ENCODE measurements at places on chromosomes 5 and 9. TPM values are rescaled to one million over a fixed set of nuclear protein-coding genes. Genes with fewer than 3 reads are reported as not detected.

DNA sequence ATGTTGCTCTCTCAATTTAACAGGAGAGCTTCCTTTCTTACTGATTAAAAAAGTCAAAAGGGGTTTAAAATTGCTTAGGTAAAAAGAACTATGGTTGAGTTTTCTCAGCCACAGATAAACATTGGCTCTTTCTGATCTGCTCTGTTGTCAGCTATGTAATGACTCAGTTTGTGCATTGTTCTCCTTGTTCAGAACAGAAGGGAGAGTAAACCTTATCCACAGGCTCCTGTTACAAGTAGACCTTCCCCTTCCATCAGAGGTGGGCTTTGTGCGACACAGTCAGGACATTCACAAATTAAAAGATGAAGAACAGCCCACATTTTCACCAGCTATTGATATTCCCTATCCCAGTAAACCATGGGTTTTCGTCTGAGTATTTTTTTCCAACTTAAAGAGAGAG lies 236.3 kb upstream of the SEMA6A start:
- no peaks in the 10 kb centered on the region for H3K36me3 ChIP-seq
- H3K27ac ChIP-seq = no peak overlapping the region
- H3K4me1 ChIP-seq = no peaks in the 10 kb centered on the region
- H3K27me3 ChIP-seq = no peaks in the 10 kb centered on the region

DNA sequence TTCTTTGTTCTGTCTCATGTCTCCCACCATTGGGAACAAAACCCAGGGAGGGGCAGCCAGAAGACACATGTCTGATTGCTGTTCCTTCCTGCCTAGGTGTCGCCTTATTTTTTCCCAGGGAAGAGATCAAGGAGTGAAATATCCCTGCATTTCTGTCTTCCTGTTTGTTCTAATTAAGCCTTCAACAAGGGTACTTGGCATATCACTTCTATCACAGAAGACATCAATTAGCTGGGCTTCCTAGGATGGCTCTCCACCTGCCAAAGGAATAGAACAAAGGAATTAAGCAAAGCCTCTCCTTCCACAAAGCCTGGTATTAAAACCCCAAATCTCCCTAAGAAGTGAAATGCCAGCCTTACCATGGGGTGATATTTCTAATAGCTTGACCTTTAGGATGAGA lies 299.5 kb upstream of the CD180 start:
- no peaks in the 10 kb centered on the region for H3K36me3 ChIP-seq
- no peak for DNase-seq
- no peak overlapping the region for H3K4me3 ChIP-seq
- no peak overlapping the region for H3K27ac ChIP-seq

DNA sequence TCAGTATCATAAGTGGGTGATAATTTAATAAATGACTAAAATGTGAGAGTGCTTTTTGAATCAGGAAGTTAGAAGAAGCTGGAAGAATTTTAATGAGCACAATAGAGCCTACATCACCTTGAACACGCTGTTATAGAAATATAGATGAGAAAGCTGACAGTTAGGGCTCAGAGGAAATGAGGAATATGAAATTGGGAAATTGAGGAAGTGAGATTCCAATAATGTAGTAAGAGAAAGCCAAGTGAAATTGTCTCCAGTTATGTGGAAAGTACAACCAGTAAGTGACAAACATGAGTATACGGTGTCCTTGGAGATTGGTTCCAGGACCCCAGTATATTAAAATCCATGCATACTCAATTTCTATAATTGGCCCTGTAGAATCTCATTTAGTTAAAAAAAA lies 235.9 kb upstream of the FAM174A start:
- no peak overlapping the region for H3K4me3 ChIP-seq
- no peak overlapping the region for H3K27ac ChIP-seq

GRCh38 chr5:110807169-110807568 lies 68.4 kb downstream of the SLC25A46 start:
- H3K27ac ChIP-seq = no peak overlapping the region
- H3K4me3 ChIP-seq = no peak overlapping the region
- no peaks in the 10 kb centered on the region for H3K36me3 ChIP-seq
- DNase-seq = no peak
- H3K27me3 ChIP-seq = peaks cover 6% of the 10 kb centered on the region

GRCh38 chr5:135535420-135535819 lies 344 bp downstream of the NEUROG1 start:
- H3K36me3 ChIP-seq = no peaks in the 10 kb centered on the region
- no peak for DNase-seq
- H3K4me1 ChIP-seq = no peaks in the 10 kb centered on the region

DNA sequence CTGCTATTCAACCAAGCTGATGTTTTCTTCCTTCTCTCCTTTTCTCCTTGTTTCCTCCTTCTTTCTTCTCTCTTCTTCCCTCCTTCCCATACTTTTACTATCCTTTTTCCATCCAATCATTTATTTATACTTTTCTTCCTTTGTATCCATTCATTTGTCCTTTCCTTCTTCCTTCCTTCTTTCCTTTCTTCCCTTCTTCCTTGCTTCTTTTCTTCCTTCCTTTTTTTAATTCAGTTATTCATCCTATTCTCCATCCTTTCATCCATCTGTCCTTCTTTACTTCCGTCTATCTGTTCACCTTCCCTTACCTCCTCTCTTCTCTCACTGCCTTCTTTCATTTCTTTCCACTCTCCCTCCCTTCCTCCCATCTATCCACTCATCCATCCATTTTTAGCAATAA lies 24.0 kb upstream of the PPARGC1B start:
- H3K4me3 ChIP-seq = no peak overlapping the region
- no peaks in the 10 kb centered on the region for H3K36me3 ChIP-seq
- DNase-seq = no peak
- no peak overlapping the region for H3K27ac ChIP-seq
- H3K4me1 ChIP-seq = no peaks in the 10 kb centered on the region

DNA sequence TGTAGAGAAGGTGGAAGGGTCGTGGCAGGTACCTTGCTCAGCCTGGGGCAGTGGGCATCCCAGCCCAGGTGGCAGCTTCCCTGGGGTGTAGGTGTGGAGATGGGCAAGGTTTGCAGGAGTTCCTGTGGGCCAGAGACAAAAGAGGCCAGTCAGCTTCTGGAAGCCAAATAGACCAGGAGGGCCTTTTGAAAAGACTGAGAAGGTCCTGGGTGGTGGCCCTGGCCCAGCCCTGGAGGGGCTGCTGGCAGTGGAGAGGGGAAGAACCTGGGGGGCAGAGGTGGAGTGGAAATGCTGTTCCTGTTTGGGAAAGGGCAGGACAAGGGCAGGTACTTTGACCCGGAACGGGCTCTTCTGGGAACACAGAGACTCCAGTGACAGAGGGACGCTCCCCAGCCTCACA lies 7.0 kb upstream of the IL3 start:
- no peaks in the 10 kb centered on the region for H3K4me1 ChIP-seq
- H3K4me3 ChIP-seq = no peak overlapping the region
- no peak for DNase-seq
- no peaks in the 10 kb centered on the region for H3K36me3 ChIP-seq

DNA sequence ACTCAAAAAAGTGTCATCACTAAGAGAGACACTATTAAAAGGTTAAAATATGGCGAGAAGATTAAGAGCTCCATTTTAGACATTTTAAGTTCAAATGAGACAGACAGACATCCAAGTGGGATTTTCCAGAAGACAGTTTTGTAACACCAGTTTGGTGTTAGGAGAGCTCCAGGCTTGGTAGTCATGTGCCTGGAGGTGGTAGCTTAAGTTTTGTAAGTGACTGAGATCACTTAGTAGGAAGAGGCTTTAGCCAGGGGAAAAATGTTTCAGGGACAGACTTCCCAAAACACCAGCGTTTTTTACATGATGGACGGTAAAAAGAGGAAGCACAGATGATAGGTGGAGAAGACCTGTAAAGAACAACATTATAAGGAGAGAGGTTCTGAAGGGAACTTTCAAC lies 150.3 kb downstream of the GIN1 start:
- no peak for DNase-seq
- H3K4me1 ChIP-seq = peaks cover 44% of the 10 kb centered on the region
- peaks cover 14% of the 10 kb centered on the region for H3K36me3 ChIP-seq
- H3K4me3 ChIP-seq = no peak overlapping the region

- DNase-seq = no peak
- peaks cover 24% of the 10 kb centered on the region for H3K4me1 ChIP-seq
- no peaks in the 10 kb centered on the region for H3K36me3 ChIP-seq
- H3K27ac ChIP-seq = no peak overlapping the region
Observed at GRCh38 chr9:72043576-72043975, 16.8 kb downstream of the C9orf57 start.

DNA sequence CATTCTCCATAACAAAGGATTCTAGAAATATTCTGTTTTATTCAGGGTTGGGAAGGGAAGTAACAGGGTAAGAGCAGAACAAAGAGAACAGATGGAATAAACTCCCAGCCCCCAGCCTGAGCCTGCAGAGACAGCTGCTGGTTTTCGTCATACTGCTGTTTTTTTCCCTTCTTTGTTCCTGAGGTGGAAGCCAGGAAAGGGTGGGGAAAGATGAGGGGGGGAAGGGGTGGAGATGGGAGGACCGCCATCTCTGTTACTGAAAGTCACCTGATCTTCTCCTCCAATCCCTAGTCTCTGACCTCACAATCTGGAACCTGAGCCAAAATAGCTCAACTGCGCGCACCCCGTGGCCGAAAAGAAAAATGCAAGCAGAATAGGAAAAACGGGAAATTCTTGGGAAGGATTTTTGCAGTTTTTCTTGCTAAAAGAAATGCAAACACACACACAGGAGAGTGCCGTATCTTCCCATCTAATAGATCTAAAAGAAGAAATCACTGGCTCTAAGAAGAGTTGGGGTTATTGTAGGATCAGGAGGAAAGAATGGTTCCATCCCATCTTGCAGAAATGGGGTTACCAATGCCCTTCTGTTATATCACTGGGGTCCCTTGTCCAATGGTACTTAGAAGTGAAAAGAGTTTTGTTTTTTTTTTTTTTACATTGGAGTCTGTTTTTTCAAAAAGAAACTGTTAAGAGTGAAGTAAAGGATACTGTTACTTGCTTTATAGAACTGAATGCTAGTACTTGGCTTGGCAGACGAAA lies 57.9 kb downstream of the DIAPH1 start:
- no peaks in the 10 kb centered on the region for H3K27me3 ChIP-seq
- peaks cover 13% of the 10 kb centered on the region for H3K36me3 ChIP-seq
- peak overlapping the region; percentile 85 for H3K4me3 ChIP-seq
- DNase-seq = peak; percentile 91

- peaks cover 16% of the 10 kb centered on the region for H3K36me3 ChIP-seq
- DNase-seq = no peak
- no peaks in the 10 kb centered on the region for H3K27me3 ChIP-seq
- H3K4me1 ChIP-seq = peaks cover 24% of the 10 kb centered on the region
- H3K4me3 ChIP-seq = no peak overlapping the region
- no peak overlapping the region for H3K27ac ChIP-seq
Observed at GRCh38 chr5:9885164-9885563, 255.0 kb upstream of the TAS2R1 start.

DNA sequence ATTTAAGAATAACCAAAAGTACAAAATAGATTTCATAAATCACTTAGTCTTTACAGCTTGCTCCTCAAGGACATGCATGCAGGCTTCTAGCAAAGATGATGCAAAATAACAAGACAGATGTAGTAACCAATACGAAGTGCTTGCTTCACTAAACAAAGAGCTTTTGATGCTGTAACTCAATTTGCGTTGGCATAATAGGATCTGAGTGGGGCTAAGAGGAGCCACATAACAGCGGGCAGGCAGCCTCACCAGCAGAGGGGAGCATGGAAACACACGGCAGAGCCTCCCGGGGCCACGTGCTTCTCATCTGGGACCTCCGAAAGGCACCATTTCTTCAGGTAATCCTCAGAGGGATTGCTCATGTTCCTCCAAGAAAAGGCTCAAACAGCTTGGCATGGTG lies 139.7 kb downstream of the C5orf15 start:
- H3K36me3 ChIP-seq = no peaks in the 10 kb centered on the region
- peaks cover 23% of the 10 kb centered on the region for H3K4me1 ChIP-seq
- H3K27me3 ChIP-seq = peaks cover 22% of the 10 kb centered on the region
- H3K27ac ChIP-seq = no peak overlapping the region

DNA sequence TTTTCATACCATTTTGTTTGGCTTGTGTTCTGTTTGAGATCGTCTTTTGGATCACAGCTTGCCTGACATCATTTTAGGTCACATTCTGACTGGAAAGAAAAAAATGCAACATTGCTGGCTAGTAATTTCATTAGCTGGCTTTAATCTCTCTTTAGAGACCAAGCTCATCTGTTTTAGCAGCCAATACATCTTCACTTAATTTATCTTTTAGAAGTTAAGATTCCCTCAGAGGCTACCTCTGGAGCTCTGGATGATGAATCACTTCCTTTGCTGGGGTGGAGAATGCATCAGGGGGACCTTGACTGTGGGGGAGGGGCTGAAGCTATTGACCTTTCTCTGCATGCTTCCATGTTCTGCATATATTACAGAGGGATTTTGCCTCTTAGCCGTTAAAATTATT lies 181.5 kb upstream of the OTULINL start:
- peak; percentile 74 for DNase-seq
- H3K36me3 ChIP-seq = peaks cover 71% of the 10 kb centered on the region
- H3K4me3 ChIP-seq = peak overlapping the region; percentile 69
- H3K27ac ChIP-seq = peak overlapping the region; percentile 83
- H3K27me3 ChIP-seq = peaks cover 40% of the 10 kb centered on the region

GRCh38 chr9:101628173-101628572 lies 33.4 kb upstream of the PPP3R2 start:
- no peaks in the 10 kb centered on the region for H3K36me3 ChIP-seq
- H3K27me3 ChIP-seq = peaks cover under 1% of the 10 kb centered on the region
- no peaks in the 10 kb centered on the region for H3K4me1 ChIP-seq
- no peak overlapping the region for H3K4me3 ChIP-seq

- no peaks in the 10 kb centered on the region for H3K36me3 ChIP-seq
- H3K27me3 ChIP-seq = peaks cover 14% of the 10 kb centered on the region
- H3K4me3 ChIP-seq = no peak overlapping the region
- H3K4me1 ChIP-seq = no peaks in the 10 kb centered on the region
Observed at GRCh38 chr9:113538131-113538530, 74.6 kb downstream of the RGS3 start.

Gene TRPM3
- total RNA-seq = not detected

Gene OSTF1
- 71.6 TPM for total RNA-seq

Gene IL13
- total RNA-seq = not detected

Gene TMEM171
- 1.9 TPM for total RNA-seq

Gene ACSL6
- total RNA-seq = not detected

Gene SLC44A1
- 50.4 TPM for total RNA-seq

Gene SLC25A48
- total RNA-seq = not detected

Gene INSL6
- total RNA-seq = not detected

Gene ZMYND19
- 32.9 TPM for total RNA-seq

Gene GGTA1
- not detected for total RNA-seq

Gene FREM1
- not detected for total RNA-seq

Gene HTR1A
- not detected for total RNA-seq

Gene GRM6
- total RNA-seq = not detected

Gene WDR38
- total RNA-seq = not detected

Gene FSD1L
- 2.6 TPM for total RNA-seq

Gene CCL19
- not detected for total RNA-seq

Gene CNOT6
- 21.0 TPM for total RNA-seq

Gene IFNE
- 0.84 TPM for total RNA-seq

Gene SCGB3A2
- total RNA-seq = not detected

Gene EFCAB9
- total RNA-seq = not detected

All from HFFc6 (cell line).